SIG-M5 (cell line): ENCODE measurements at places on chromosomes 4 and X.

GRCh38 chr4:90234916-90235547 is 107.8 kb downstream of the CCSER1 start:
- no peak for DNase-seq

DNA sequence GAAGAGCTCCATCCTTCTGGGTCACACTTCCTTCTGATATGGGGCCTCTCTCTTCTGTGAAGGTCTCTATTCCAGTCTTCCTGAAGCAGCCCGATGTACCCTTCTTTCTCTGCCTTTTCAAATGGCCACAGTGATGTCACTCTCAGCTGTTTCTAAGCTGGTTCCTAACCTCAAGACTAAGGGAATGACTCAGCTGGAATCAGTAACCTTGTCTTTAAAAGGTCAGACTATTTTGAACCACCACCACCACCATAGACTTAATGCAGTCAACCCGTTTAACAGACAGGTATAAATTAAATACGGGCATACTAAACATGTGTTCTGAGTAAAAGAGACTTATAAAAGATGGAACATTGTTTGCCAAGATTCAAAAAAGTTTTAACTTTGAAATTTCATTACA is 121.0 kb downstream of the PPA2 start:
- DNase-seq, result no peak

DNA sequence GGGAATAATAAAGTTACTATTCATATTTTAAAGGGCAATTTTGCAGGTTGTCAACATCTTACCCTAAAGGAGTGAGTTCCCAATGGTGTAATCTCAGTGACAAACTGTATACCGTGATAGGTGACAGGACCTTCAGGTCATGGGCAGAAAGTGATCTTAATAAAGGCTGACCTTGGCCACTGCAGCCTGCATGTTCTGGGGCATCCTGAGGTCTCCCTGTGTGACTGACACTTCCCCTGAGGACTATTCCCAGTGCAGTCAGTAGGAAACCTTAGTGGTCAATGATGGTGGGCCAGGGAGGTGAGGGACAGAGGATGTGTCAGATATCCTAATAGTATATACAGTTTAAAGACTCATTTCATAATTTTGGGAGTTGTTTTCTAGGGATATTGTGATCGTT is 137.2 kb downstream of the SHROOM3 start:
- no peak for DNase-seq

DNA sequence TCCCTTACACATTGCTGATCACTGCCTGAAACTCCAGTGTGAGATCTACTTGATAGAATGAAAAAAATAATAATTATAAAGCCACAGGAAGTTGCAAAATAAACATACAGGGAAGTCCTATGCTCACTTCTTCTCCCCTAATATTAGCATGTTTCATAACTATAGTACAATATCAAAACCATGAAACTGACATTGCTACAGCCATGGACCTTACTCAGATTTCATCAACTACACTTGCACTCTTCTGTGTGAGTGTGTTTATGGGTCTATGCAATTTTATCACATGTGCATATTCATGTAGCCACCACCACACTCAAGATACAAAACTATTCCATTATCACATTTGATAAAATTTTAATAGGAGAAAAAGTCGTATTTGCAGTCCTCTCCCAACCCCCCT is 57.3 kb downstream of the SPINK2 start:
- no peak for DNase-seq

DNA sequence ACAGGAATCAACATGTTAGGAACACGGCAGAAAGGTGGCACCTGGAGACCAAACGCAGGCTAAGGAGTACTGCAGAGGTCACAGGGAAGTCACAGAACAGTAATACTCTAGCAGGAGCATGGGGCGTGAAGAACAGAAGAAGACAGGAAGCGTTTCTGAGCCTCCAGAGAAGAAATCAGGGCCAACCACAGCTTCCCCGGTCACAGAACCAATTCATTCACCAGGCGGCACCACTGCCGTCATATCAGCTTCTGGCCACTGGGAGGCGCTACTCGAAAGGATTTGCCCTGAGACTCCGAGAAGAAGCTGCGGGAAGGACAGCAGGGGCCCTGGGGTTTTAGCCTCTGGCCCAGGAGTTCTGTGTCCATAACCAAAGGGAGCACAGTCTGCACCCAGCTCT is 78.0 kb upstream of the DRD5 start:
- DNase-seq, result no peak

DNA sequence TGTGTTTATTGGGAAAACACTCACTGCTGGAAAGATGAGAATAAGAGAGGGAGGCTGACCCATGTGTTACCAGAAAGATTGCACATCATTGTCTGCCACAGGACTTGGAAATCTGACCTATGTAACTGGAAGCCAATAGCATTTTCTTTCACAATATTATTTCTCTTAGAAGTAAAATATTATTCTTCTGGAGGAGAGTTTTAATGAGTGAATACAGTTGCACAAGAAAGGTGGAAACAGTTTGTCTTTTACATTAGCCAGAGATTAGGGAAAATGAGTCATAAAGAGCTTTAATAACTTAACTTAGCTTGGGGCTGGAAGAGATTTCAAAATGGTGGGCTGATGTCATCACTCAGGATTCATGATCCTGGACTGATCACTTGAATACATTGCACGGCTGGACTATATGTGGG is 31.5 kb upstream of the LNX1 start:
- DNase-seq, result no peak

DNA sequence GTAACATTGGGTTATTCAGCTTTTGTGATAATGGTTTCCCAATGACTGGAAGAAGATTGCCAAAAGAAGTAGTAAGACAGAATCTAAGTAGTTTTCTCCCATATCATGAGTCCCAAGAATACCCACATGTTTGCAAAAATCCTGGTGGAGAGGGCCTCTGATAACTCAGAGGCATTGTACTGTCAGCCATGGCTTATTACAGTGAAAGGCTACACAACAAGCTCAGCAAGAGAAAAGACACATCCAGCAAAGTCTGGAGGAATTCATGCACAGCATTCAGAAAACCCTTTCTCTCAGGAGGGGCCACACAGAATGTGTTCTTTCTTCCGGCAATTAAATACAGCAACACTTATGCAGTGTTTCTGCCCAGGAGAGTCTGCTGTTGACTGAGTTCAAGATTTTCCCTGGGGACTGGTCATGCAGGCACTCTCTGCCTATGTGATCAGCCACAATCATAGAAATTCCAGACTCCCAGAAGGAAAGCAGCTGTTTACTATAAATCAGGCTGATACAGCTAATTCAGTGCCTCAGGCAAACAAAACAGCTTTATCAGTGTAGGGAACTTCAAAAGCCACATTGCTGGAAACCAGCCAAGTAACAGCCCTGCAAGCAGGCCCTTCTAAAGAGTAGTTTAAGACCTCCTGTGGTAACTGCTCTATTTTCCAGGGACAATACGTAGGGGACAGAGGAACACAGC is 937.1 kb downstream of the CCSER1 start:
- DNase-seq, result no peak

GRCh38 chrX:123899701-123900100 is 39.8 kb downstream of the XIAP start:
- DNase-seq, result no peak

GRCh38 chr4:56863441-56864139 is 42.1 kb upstream of the SPINK2 start:
- DNase-seq, result peak; percentile 21
